Testis (tissue), 5 donors: ENCODE measurements at places on chromosomes 3 and 15.

DNA sequence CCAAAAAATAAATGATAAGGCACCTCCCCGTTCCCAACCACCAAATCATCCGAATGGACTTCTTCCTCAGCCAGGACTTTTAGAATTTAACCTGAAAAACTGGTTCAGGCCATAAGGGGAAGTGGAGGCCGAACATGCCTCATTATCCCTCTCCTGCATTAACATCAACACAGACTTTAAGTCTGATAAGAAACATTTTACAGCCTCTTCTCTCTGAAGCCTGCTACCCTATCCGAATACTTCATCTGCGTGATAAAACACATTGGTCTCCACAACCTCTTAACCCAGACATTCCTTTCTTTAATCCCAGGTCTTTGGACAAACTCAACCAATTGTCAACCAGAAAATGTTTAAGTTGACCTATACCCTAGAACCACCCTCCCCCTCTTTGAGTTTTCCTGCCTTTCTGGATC lies 850 bp upstream of the SLC41A3 start:
- DNase-seq = no peak

GRCh38 chr3:175956964-175957363 lies 1097.8 kb downstream of the NAALADL2 start:
- no peak for DNase-seq

DNA sequence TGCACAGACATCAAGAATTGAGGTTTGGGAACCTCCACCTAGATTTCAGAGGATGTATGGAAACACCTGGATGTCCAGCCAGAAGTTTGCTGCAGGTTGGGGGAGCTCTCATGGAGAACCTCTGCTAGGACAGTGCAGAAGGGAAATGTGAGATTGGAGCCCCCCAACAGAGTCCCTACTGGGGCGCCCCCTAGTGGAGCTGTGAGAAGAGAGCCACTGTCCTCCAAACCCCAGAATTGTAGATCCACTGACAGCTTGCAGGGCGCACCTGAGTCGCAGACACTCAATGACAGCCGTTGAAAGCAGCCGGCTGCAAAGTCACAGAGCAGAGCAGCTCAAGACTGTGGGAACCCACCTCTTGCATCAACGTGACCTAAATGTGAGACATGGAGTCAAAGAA lies 34.6 kb upstream of the EPHA6 start:
- DNase-seq = no peak

- no peak for DNase-seq
Measured at GRCh38 chr3:66338927-66339326, 118.1 kb downstream of the SLC25A26 start.

DNA sequence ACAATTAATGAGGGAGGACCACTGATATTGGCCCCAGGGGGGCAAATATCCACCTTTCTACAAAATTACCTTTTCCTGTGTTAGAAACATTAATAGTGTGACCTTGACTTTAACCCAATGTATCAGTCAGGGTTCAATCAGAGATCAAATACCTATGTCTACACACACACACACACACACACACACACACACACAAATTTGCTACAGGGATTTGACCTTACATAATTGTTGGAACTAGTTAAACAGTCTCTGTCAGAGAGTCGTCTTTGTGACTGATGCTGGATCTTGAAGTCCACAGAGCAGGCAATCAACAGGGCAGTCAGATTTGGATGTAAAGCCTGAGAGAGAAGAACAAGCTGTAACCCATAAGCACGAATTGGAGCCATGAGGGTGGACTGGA lies 32.5 kb downstream of the TM4SF4 start:
- no peak for DNase-seq

GRCh38 chr3:62611541-62612240 lies 238.3 kb upstream of the FEZF2 start:
- DNase-seq = no peak

GRCh38 chr15:48719668-48720067 lies 74.2 kb upstream of the FBN1 start:
- no peak for DNase-seq

DNA sequence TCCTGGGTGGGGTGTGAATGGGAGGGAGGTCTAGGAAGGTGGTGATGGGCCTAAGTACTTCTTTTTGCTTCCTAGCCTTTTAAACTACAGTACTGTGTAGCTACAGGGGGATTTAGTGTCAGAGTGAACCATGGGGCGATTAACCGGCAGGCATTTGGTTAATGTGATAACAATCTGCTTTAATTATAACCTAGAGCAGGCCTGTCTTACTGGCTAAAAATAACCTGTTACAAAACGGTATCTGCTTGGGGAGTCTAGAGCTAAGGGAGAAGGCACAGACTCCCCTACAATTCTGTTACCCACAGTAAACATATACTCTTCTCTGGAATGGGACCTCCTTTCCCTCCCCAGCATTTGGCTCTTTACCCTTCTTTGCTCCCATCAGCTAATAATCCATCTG lies 85.4 kb downstream of the RBPMS2 start:
- DNase-seq = no peak

DNA sequence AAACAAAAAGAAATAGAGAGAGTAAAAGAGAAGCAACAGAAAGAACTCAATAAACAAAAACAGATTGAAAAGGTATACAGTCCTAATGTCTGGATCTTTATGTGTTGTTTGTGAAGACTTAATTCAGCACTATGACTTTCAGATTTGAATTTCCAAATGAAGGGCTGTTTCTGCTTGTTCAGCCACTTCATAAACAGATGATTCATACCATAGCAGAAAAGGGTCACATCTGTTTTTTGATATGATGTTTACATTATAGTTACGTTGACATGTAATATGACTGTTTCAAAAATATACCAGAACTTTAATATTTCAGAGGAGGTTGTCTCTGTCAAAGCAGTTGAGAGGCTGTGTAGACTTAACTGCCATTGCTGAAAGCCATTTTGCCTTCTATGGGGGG lies 24.1 kb downstream of the ASB14 start:
- no peak for DNase-seq

- DNase-seq = no peak
Measured at GRCh38 chr3:152256851-152257562, 11.7 kb upstream of the MBNL1 start.

- DNase-seq = no peak
Measured at GRCh38 chr3:25107918-25108617, 320.0 kb upstream of the RARB start.

DNA sequence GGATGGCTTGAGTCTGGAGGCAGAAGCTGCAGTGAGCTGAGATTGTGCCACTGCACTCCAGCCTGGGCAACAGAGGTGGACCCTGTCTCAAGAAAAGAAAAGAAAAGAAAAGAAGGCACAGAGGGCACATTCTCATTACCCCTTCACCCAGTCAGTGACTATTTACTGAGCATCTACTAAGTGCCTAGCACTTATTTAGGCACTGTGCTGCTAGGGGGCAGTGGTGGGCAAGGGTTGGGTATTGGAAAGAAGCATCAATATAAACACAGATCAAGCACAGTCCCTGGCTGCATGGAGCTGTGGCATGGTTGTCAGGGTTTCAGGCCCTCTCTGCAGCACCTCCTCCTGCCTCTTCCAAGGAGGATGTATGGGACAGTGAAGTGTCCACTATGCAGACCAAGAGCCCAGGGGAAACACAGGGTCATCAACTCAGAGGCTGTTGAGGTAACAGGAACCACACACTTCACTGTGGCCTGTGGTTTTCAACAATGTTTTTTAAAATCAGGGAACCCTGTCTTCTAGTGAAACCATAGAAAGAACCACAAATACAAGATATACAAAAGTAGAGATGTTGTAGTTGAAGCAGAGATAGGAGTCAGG lies 138.5 kb downstream of the RAB11A start:
- no peak for DNase-seq

DNA sequence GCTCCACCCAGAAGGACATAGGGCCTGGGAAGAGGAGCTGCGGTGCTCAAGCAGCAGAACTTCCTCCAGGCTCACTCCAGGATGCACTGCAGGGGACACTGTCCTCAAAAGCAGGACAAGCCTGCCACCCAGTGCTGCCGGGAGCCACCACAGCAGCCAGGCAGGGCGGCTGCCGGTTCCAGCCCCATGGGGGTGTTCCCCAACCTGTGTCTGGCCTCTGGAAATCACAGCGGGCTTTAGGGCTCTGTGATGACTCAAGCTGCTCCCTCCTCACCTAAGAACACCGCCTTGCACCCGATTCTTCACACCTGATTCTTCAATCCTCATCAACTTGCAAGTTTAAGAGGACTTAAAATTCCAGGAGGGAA lies 71.9 kb upstream of the SLC6A11 start:
- no peak for DNase-seq

- DNase-seq = no peak
Measured at GRCh38 chr3:176051766-176052165, 1145.5 kb downstream of the TBL1XR1 start.

DNA sequence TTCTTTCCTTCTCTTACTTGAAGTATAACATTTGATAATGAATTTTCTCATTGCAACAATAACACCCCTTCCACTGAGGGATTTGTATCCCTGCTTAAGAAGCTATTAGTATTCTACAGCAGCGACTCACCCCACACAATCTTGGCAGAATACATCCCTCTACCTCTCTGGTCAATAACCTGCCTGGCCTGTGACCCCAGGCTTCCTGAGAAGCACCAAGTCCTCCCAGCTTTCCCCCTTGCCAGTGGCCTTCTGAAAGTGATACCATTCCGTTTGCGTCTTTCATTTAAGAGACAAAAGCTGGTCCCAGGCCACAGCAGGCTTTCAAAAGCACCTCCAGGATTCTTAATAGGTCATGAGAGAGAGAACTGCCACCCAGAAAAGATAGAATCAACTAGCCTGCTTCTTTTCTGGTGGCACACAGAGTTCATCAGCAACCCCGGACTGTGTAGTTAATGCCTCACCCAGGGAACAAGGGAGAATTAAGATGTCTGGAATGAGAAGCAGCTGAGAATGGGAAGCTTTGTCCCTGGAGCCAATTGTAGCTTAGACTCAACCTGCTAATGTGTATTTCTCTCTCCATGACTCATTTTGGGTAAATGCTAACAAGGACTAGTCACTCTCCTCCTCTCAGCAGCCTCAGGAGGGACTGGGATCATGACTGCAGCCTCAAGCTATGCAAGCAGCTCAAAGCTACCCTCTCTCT lies 101.0 kb upstream of the CPNE4 start:
- DNase-seq = no peak

DNA sequence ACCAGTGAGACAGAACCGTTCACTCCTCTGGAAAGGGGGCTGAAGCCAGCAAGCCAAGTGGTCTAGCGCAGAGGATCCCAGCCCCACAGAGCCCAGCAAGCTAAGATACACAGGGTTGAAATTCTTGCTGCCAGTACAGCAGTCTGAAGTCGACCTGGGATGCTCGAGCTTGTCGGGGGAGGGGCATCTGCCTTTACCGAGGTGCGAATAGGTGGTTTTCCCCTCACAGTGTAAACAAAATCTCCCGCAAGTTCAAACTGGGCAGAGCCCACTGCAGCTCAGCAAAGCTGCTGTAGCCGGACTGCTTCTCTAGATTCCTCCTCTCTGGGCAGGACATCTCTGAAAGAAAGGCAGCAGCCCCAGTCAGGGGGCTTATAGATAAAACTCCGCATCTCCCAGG lies 11.4 kb downstream of the CEP97 start:
- DNase-seq = no peak

GRCh38 chr3:87351937-87352336 lies 75.6 kb upstream of the POU1F1 start:
- DNase-seq = no peak

DNA sequence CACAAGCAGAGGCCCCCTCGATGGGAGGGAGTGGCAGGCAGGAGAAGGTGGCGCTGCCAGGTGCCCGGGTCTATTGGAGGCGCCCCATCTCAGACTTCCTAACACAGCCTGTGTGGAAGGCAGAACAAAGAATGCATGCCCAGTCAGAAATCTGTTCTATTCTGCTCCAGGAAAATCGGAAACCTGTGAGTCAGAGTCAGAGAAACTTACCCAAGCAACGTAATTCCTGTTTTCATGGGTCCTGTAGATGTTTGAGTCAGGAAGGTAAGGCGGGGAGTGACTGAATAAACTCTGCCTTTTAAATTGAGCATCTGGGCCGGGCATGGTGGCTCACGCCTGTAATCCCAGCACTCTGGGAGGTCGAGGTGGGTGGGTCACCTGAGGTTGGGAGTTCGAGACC lies 13.7 kb downstream of the MAP6D1 start:
- DNase-seq = no peak

GRCh38 chr3:97579365-97579764 lies 185.2 kb upstream of the ARL6 start:
- no peak for DNase-seq

GRCh38 chr3:152724270-152724669 lies 110.7 kb upstream of the P2RY1 start:
- no peak for DNase-seq

GRCh38 chr15:93088981-93089726 lies at the start of gene RGMA:
Gene RGMA, minus strand, starts transcription at chr15:93089211. Its CDS starts 279 bp downstream, at chr15:93088932.
- peak; percentile 69 for DNase-seq

GRCh38 chr3:160346511-160346910 lies 52.5 kb downstream of the IFT80 start:
- DNase-seq = no peak

GRCh38 chr15:76187163-76187562 lies 124.1 kb downstream of the ETFA start:
- DNase-seq = no peak

DNA sequence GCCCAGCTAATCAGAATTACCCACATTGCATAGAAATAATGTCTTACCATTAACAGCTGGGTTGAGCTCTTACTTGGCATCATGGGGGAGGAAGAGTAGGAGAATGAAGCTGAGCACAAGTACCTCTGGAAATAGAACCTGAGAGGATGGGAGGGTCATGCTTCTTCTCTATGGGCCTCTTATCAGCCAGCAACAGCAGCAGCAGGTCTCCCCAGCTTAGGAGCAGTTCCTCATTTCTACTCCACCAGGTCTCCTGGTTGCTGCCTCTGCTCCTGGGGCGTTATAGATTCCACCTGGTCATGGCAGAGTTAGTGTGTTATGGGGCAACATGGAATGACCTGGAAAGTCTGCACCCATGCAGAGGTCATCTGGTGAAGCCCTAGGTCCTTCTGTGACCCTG lies 3.4 kb downstream of the FSD2 start:
- no peak for DNase-seq

- no peak for DNase-seq
Measured at GRCh38 chr3:23804441-23805209, 1.1 kb upstream of the UBE2E1 start.

GRCh38 chr3:8069471-8069870 lies 432.2 kb upstream of the LMCD1 start:
- peak; percentile 42 for DNase-seq

DNA sequence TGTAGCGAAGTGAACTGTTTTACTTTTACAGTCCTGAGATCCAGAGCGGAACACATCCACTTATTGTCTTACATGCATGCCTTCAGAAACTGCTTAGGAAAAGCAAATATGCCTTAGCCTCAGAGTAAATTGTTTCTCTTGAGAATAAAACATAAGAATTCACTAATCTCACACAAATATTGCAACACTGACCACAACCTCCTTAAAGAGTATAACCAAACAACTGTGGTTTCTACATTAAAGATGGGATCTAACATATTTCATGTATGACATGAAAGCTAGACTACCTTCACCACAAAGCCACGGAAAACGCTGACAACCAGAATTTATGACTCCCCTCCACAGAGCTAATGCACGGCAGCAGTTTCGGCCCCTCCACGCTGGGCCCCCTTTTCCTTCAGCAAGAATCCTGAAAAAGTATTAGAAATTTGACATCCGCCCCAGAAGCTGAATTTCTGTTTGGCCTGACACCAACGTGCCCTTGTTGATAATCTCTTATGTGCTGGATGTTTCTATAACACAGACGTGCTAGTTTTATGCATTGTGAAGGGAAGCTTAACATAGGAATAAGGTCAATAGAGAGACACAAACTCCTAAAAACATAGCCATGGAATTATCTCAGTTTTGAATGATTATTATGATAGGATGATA lies 84.6 kb downstream of the GREM1 start:
- no peak for DNase-seq

GRCh38 chr15:43544266-43544665 lies 26.9 kb downstream of the MAP1A start:
- DNase-seq = no peak
